ENCODE measurements at places on chromosomes 5 and 9.

GRCh38 chr9:77729177-77729576, 81.1 kb upstream of the GNA14 start:
- no peak for DNase-seq

DNA sequence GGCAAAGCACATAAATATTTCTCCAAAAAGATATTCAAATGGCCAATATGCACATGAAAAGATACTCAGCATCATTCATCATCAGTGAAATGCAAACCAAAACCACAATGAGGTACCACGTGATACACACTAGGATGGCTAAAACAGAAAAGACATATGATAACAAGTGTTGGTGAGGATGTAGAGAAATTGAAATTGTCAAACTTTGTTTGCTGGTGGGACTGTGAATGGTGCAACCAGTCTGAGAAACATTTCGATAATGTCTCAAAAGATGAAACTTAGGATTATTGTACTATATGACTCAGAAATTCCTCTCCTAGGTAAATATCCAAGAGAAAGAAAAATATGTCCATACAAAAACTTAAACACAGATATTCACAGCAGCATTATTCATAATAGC, 8.6 kb upstream of the LHFPL2 start:
- DNase-seq: no peak

DNA sequence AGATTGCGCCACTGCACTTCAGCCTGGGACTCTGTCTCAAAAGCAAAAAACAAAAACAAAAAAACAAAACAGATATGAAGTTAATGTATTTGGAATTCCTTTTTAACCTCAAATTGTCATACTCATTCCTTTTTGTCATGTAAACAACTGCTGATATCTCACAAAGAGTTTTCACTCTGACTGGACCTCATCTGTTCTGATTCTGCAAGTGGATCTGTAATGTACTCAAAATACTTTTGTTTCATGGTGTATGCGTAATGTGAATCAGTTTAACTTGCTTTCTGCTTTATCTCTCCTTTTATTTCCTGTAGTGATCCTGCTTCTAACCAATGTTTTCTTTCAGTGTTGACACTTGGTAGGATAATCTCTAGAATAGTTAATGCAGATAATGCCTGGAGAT, 106.7 kb downstream of the FOCAD start:
- no peak for DNase-seq

GRCh38 chr5:9774472-9775079, 144.4 kb upstream of the TAS2R1 start:
- no peak for DNase-seq

- DNase-seq: no peak
Observed at GRCh38 chr5:170377027-170377426, 12.1 kb downstream of the KCNMB1 start.

DNA sequence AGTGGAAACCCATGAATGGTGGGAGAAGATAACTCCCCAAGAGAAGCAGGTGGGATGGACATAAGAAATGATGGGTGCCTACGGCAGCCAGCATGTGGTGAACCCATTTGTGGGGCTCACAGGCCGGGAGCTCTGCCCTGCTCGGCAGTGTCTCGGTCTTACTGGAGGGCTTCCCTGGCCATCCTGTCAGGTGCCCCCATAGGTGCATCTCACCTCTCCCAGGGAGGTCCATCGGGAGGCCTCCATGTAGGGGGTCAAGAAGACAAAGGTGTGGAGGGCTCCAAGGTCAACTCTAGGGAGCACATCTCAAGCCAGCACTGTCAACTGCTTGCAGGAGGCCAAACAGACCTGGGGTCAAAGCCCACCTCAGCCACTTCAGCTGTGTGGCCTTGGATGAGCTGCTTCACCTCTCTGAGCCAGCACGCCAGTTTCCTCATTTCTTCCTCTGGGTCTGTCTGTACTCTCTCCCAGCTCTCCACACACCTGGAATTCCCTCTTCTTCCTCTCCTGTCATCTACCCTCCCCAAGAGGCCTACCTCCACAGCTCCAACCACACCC, 10.5 kb upstream of the ADGRD2 start:
- no peak for DNase-seq

DNA sequence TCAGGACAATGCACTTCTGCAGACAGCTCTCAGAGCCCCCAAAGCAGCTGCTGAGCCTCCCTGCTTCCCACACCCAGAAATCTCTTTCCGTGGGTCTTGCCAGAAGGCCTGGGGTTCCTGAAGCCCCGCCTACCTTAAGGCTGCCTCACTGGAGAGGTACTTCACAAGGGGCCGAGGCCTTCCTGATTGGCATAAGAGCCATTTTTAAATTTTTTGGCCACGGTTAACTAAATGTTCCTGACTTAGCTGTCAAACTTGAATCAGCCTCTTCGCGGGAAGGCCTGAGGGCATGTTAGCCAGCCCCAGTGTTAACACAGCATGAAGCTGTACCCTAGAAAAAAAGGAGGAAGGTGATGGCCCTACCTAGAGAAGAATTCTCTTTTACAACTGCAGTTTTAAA, 20.7 kb upstream of the EPB41L4B start:
- DNase-seq: no peak

DNA sequence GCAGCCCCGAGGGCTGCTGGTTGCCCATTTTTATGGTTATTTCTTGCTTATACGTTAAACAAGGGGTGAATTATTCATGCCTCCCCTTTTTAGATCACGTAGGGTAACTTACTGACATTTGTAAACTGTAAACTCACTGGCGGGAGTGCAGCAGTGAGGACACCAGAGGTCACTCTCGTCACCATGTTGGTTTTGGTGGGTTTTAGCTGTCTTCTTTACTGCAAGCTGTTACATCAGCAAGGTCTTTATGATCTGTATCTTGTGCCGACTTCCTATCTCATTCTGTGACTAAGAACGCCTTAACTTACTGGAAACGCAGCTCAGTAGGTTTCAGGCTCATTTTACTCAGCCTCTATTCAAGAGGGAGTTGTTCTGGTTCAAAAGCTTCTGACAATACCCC, 155.0 kb upstream of the PRDM9 start:
- no peak for DNase-seq

DNA sequence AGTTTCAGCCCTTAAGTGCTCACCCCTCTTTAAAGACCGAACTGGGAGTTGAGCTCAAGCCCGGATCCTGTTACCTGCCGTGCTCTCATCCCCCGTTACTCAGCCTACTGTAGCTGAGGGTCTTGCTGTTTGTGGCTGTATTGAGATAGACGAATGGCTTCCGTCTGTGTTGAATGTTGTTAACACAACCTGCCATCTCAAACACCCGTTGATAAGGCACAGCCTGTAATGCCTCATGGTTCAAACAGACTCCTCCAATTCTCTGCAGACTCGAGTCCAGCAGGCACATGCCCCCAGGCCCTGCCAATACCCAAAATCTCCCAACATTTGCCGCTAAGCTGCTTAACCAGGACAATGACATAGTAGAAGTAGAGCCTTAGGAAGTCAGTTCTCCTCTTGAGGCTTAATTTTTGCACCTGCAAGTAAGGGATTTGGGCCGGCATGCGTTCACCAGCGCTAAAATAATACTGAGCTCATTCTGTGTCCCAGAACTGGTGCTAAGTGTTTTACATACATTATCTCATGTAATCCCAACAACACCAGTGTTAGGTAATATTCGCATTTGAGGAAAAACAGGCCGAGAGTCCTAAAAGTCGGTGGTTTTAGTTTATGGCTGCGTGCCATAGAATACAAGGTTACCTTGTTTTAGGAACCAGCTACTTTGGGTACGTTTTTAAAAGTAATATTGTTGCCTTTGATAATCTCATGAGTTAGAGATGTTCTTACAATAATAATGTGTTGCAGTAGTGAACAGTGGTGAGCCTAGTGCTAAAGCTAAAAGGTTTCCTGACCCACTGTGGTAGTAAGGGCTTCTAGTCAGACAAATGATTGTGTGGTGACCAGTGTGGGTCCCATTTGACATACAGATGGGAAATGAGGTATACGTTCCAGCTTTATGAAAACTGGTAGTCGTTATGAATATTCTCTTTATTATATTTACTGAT, 1.5 kb upstream of the RFX3 start:
- DNase-seq: no peak

DNA sequence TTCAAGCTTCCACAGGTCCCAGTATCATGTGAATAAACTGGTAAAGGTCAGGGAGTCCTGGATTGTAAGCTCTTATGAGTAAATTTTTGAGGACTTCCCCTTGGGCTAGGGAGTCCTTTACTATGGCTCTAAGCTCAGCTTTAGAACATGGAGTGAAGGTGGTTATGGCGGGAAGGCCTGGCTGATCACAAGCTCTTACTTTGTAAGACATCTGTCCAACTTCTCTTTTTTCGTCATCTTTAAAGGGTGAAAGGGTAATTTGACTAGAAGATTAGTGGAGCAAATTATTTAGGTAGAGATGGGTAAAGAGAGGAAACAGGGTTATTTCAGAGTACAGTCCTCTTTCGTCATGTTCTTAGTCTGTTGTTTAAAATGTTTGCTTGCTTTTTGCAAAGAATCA, 155.4 kb downstream of the AOPEP start:
- no peak for DNase-seq

GRCh38 chr5:32275396-32275741, 37.4 kb downstream of the MTMR12 start:
- DNase-seq: no peak

GRCh38 chr5:4614088-4614487, 526.0 kb upstream of the ADAMTS16 start:
- no peak for DNase-seq

DNA sequence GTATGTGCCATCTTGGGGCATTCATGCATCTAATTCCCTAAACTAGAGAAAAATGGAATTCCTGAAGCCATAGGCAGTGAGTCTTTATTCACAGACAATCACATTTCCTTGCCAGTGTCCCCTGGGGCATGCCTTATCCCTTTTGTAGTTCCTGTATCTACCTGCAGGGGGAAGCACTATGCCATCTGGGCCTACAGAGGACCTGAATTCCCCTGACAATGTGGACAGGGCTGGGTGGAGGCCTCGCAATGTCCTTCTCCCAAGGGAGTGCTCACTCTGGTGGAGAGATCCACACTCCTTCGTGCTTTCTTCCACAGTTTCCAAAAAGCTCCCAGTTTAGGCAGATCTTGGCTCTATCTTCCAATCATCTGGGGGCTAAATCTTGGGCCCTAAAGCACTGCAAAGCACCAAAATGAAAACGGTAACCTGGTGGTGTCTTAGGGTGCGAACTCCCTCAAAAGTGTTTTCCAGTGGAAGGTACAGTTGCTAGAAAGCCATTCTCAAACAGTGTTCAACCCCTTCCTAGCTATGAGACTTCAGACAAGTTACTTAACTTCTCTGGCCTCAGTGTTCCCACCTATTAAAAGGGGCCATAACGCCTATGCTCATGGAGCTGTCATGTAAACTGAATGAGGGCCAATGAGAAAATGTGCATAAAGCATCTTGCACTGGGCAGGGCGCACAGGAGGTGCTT, 17.5 kb downstream of the WHRN start:
- no peak for DNase-seq

DNA sequence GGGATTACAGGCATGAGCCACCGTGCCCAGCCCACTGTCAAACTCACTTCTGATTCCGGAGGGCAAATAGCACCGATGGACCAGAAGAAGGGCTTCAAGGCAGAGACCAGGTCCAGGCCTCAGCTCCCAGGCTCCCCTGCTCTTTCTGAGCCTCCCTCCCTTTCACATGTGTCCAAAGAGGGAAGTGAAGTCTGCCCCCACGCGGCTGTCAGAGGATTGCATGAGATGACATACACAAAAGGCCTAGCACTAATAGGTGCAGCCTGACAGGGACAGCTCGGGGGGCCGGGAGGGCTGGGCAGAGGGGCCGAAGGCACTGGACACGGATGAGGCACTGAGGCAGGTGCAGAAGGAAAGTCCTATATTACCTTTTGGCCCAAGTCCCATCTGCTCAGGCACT, 16.1 kb downstream of the FBP1 start:
- DNase-seq: no peak

DNA sequence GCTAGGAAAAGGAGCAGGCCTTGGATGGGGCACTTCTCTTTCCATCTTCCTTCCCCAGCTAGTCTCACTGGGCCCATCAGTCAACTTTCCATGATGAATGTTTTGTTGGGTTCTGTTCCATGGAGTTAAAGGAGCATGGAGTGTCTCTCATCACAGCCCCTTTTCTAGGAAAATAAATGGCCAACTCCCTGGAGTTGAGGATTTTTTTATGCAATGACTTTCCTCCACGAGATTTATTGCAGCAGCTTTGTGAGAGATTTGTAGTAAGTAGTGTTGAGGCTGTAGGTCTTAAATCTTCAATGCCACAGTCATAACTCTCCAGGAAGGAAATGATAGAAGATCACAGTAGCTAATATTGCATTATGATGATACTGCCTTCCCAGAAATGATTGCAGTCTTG, 45.6 kb upstream of the SLC44A1 start:
- DNase-seq: no peak

- DNase-seq: no peak
Observed at GRCh38 chr5:128271859-128272464, 188.4 kb downstream of the SLC12A2 start.

GRCh38 chr5:13985731-13986418, 41.4 kb upstream of the DNAH5 start:
- no peak for DNase-seq

DNA sequence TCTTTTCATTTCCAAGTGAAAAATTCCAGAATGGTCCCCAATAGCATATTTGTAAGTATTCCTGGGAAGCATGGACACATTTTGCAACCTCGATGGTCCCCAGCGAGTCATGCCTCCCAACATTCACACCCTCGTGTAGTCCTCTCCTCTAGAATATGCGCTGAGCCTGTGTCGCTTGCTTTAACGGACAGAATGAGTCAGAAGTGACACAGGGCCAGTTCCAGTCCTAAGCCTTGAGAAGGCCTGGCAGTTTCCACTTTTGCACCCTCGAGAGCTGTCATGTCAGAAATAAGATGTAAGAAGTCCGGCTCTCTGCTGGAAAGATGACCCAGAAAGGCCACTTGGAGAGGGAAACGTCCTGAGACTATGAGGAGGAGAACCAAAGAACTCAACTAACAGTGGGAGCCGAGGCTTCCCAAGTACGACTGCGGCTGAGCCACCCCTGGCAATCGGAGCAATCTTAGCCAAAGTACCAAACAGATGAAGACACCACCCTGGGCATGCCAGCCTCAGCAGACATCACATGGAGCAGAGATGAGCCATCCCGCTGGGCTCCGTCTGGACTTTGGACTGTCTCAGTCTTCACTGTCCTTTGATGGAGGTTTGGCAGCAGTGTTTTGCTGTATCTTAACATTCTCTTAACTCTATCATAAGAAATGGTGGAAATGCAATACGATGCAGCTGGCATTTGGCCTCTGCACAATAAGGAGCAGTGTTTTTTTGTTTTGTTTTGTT, 42.6 kb upstream of the GFPT2 start:
- DNase-seq: no peak

GRCh38 chr5:71932131-71932654, 175.1 kb upstream of the MAP1B start:
- DNase-seq: no peak

GRCh38 chr5:137743031-137743640, 7.2 kb upstream of the KLHL3 start:
- DNase-seq: peak; percentile 69

DNA sequence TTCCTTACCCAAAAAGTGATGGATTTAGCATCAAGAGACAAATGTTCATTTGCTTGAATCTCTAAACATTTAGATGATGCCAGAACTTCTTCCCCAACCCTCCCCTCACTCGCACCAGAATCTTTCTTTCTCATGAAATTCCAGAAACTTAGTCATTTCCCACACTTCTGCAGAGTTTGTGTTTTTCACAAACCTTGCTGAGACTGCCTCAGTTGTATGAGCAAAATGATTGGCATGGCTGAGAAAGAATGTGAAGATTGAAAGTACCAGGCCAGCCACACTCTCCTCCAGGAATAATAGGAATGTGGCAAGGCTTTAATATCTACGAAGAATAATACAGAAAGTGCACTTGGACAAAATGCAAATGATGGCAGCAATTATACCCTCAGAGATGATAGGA, 428.3 kb upstream of the CDH6 start:
- no peak for DNase-seq

All from iPS DF 19.7 (cell line).